ENCODE measurements at places on chromosomes 1 and 21.

- DNase-seq = no peak
These were observed 6.5 kb upstream of the IGSF3 start for GRCh38 chr1:116674011-116674531.

DNA sequence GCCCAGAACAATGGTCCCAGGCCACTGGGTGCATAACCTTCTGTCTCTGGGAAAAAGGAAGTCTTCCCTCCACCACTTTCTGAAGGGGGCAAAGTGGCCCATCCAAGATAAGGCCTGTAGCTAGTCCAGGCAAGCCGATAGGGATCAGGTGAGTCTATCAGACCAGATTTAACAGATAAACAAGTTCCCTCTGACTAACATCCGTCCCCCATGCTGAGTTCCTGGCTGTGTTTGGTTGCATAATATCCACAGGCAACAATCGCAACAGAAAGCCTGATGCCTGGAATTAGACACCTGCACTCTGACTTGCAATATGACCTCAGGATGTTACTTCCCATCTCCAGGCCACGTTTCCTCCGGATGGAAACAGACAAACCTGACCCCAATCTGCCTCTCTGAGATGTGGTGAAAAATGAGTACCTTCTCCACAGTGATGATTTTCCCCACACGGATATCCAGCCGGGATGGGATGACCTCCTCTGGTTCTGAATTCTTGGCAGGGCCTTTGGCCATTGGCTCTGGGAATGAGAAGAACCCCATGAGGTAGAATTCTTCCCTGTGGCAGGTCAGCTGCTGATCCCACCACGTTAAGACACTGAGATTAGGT lies 36.4 kb downstream of the YARS1 start:
- DNase-seq = no peak

DNA sequence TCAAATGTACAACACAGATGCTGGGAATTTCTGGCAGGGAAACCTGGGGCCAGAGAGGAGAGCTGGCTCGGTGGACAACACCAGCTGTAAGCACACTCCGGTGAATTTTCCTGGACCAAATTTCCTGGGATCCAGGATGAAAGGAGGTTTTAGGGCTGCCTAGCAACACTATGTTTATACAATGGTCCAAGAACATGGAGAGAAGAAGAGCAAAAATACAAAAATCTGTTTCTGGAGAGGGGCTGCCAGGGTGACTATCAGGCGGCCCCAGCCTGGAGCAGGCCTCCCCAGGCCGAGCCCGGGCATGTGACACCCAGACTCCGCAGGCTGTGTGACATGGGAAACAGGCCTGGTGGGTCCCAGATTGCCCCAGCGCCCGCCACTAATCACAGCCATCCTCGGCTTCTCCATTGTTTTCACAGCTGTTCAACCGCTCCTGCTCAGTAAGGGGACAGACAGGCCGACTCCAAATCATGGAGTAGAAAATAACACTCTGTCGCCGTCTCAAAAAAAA lies 336.0 kb upstream of the NFIA start:
- DNase-seq = no peak

DNA sequence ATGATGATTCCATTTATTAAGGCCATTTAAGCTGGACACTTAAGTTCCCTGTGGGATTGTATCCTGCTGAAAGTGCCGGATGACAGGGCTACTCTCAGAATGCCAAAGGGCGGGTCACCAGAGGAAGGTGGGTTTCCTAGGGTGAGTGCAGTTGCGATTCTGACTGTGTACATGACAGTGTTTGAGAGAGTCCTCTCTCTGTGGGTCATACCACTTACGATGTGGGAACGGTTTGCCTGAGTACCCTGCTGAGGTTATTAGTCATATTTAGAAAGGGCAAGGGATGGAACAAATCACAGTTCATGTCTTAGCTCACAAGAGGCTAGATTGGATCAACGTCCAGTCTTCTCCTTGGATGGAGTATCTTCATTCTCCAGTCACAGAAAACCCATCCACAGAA lies 461.9 kb downstream of the CAMTA1 start:
- DNase-seq = no peak

- DNase-seq = no peak
These were observed 29.9 kb upstream of the NRIP1 start for GRCh38 chr21:15094706-15095105.

GRCh38 chr21:39529026-39529425 lies 77.3 kb downstream of the SH3BGR start:
- DNase-seq = no peak

DNA sequence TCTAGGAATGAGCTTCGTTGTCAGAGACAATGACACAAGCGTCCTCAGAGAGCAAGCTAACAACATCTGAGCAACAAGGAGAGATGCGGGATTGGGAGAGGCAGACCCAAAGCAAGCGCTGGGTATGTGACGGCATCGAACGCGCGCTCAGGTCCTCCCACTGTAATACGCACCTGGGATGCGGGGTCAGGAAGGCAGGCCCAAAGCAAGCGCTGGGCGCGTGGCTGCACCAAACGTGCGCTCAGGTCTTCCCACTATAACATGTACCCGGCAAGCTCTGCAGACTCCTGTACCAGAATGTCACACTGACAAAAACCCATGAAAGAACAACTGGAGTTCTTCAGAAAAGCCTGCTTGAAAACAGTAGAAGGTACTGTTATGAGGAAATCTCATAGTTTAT lies 653.8 kb downstream of the SMYD3 start:
- DNase-seq = no peak

- no peak for DNase-seq
These were observed 37.9 kb downstream of the SLC66A1 start for GRCh38 chr1:19349999-19350398.

DNA sequence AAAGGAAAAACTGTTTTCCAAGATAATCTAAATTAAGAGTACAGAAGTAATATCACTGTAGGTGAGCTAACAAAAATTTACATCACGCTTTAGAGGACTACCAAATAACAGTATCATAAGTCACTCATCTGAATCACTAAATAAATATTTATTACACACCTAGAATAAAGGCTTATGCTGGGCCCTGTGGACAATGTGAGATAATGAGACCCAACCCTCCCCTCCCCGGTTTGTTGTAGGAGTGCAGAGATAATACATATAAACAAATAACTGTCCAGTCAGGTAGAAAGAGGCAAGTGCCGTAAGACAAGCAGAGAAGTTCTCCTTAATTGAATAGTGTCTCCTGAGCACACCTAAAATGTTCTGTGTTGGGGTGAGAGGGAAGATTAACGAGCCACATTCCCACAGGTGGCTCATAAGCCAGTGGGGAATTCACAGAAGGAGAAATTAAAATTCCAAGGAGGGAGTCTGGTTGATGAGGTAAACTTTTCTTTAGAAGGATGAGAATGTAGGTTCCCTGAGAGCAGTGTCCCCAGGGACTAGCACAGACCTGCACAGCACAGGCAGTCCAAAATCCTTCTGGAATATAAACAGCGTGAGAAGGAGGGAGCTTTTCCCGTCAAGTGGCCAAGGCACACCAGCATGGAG lies 241.4 kb downstream of the NFIA start:
- no peak for DNase-seq

DNA sequence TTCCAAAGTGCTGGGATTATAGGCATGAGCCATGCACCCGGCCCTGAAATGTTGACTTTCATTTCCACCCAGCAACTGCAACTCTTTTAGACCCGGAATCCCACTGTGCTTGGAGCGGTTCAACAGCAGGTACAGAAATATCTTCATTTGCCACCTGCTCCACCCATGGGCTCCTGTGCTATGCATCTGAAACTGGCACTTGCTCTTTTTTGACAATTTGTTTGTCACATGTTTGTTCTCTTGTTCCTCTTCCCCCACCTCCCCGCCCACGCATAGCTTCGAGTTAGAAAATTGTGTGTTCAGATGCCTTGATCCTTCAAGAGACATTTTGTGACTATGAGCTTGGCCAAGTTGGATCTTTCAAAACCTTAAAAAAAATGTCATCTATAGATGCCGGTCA lies 2.4 kb upstream of the IFNLR1 start:
- no peak for DNase-seq

GRCh38 chr1:71224741-71225377 lies 144.0 kb upstream of the ZRANB2 start:
- no peak for DNase-seq

All from fibroblast of the conjunctiva (primary cell).